Stimulated activated CD8-positive, alpha-beta memory T cell treated with anti-CD3 and anti-CD28 coated beads, Interleukin-4, amount 100 ng/mL, for 1 hour (primary cell): ENCODE measurements at places on chromosomes 4 and X.

DNA sequence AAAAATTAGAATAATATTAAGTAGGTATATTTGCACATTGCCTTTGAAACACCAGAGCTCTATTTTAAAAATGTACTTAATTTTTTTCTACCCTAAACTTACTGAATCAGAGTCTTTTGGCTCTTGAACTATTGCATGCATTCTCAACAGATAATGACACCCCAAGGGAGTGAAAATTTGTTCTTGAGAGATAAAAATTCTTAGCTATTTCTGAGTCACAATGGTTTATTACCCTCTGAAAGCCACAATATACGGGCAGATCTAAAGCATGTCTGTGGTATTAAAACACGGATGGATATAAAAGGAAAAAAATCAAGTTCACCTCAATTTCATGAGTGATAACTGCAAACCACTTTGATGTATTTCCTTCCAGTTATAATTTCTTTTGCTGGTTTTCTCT is 636.3 kb upstream of the FTHL17 start:
- no peak for DNase-seq

DNA sequence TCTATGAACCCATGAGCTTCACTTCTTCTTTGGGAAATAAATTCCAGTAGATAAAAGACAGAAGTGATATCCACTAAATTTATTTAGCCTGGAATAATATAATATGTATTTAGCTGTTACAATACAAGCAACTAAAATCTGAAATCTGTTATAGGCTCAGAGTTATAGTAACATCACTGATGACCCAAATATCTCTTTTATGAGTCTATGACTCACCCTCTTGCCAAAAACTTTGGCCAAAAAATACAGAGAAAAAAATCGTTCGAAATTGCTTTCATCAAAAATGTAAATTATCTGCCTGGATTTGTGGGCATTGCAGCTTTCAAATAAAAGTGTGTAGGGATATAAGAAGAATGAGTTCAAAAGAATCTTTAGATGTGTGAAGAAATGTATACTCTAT is 89.4 kb upstream of the DKK2 start:
- DNase-seq: no peak

GRCh38 chr4:61556277-61556676 is 356.2 kb downstream of the ADGRL3 start:
- DNase-seq: no peak

- DNase-seq: no peak
These were observed 82.6 kb downstream of the HADH start for GRCh38 chr4:108072300-108072699.

- DNase-seq: no peak
These were observed 223.4 kb downstream of the VEGFC start for GRCh38 chr4:176569301-176569700.

DNA sequence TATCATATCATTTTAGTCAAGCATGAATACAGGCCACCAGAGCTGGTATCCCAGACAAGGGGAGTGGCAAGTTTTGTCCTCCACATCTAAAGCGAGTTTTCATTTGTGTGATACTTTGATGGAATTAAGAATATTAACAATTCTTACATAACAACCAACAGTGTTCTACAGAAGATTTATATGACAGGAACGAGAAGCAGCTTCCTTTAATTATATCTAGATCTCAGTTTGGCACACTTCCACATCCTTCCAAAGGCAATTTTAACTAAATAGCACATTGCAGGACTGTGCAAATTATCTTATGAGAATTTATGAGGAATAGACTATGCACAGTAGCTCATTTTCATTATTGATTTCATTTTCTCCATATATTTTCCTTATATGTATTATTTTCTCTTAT is 121.2 kb upstream of the GUCY1A1 start:
- DNase-seq: no peak

DNA sequence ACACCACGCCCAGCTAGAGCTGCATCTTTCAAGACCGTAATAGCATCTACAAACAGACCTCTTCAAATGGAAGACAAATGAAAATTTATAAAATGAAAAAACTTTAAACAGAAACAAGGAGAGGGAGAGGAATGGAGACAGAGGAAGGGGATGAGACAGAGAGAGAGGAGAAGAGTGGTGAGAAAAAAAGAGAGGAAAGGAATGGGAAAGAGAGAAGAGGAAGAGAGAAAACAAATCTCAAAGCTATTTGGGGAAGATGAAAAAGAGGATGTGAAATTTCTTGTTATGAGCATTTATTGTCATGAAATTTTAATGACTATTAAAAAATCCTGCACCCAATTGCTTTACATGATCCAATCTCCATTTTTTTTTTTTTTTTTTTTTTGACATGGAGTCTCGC is 726.9 kb downstream of the GRID2 start:
- DNase-seq: no peak

DNA sequence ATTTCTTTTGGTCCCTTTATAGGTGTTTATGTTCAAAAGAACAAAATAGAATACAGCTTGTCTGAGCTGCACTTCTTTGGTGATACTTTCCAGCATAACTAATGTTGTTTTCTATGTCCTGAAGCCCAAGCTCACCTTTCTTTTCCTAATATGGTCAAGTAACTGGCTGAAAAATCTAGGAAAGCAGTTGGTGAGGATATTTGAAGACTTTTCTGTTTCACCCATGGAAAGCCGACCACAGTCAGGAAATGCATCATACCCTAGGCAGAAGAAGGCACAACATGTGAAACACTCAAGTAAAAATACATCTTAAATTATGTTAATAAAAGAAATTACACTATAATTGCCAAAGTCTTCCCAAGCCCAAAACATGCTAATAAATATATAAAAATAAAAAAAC is 337.0 kb downstream of the PDGFC start:
- no peak for DNase-seq

DNA sequence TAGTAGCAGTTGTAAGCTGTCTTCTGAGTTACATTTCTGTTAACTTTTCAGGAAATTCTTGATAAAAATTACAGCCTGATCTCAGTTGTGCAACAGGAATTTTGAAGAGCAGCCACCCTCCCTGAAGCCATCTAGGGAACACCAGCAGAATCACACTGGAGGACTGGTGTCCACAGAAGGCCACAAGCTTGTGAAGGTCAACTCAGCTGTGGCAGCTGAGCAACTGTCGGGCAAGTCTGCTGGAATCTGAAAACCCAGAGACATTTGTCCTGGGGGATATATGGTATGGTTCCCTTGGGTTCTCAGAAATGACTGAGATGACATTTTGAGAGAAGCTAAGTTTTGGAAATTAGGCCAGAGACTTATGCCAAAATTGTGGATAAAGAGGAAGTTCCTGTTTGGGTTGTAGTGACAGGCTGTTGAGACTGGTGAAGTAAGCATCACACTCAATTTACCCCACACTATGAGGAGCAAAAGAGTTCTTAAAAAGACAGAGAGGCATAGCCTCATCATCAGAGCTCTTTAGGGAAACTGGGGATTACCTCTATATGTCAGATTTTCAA is 78.1 kb upstream of the TNIP3 start:
- DNase-seq: no peak

GRCh38 chr4:72451349-72451748 is 117.7 kb downstream of the ADAMTS3 start:
- no peak for DNase-seq

- DNase-seq: no peak
These were observed at the start of gene ALB for GRCh38 chr4:73404042-73404441. TSS of gene ALB (plus strand) at chr4:73404287. CDS start at chr4:73404328, 41 bp downstream.

- no peak for DNase-seq
These were observed 25.8 kb upstream of the LIMCH1 start for GRCh38 chr4:41512136-41512535.

DNA sequence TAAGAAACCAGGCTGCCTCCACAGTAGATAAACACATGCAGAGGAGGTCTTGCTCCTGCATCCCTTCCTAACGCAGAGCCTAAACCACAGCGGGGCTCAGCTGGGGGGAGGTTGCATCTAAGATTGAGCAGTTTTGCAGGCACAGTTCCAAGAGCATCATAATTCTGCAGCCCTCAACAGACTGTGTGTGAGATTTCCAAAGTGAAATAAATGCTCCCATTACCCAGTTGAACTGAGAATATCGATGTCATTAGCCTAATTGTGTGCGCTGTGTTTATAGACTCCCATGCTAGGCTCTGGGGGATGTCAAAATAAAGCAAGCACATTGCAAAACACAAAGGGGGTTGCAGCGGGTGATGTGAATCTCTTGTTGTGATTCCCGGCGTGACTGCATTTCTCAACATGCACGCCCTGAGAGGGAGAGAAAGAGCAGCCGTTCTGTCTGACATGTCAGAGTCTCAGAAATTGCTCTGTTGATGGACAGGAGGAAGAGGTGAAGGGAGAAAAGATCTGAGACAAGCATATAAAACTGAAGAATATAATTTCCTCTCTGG is 150.0 kb upstream of the PSAPL1 start:
- no peak for DNase-seq

DNA sequence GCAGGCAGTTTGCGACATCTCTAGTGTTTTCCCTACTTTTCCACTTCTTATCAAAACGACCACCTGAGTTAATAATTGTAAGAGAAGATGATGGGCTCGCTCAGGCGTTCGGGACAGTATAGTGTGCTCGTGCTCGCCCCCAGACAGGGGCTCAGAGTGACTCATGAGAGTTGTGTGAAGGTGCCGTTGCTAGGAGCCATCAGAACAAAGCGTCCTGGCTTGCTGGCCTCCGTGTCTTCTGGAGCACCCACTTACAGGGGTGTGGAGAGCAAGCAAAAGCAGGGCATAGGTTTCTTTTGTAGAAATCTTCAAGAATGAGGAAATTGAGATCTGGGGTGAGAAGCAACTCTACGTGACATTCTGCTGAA is 73.0 kb upstream of the ADGRG2 start:
- DNase-seq: no peak

DNA sequence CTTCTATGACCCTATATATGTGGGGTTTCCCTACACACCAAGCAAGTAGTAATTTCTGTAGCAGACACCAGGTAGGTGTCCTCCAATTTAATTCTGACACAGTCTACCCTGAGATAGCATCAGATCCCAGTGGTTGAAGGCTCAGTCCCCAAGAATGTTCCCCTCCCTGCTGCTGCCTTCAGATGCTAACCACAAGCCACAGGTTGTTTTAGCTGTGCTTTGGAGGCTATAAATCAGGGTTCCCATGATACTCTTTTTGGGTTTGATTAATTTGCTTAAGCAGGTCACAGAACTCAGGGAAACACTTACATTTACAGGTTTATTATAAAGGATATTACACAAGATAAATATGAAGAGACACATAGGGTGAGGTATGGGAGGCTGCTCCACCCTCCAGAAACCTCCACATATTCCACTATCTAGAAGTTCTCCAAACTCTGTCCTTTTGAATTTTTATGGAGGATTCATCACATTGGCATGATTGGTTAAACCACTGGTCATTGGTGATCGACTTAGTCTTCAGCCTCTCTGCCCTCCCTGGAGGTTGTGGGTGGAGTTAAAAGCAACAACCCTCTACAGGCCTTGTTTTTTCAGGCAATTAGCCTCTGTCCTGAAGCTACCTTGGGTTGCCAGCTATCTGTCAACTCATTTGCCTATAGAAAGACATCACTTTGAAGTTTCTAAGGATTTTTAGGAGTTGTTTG is 50.8 kb downstream of the GRIA2 start:
- no peak for DNase-seq

- DNase-seq: peak; percentile 20
These were observed 34.5 kb upstream of the HELT start for GRCh38 chr4:184983672-184984356.

GRCh38 chrX:11328134-11328533 is 34.9 kb downstream of the AMELX start:
- DNase-seq: no peak

- no peak for DNase-seq
These were observed 13.8 kb downstream of the CLDN34 start for GRCh38 chrX:9980927-9981326.

- no peak for DNase-seq
These were observed 23.9 kb upstream of the N4BP2 start for GRCh38 chr4:40032785-40033184.
